ENCODE measurements at places on chromosomes 11 and 22.

DNA sequence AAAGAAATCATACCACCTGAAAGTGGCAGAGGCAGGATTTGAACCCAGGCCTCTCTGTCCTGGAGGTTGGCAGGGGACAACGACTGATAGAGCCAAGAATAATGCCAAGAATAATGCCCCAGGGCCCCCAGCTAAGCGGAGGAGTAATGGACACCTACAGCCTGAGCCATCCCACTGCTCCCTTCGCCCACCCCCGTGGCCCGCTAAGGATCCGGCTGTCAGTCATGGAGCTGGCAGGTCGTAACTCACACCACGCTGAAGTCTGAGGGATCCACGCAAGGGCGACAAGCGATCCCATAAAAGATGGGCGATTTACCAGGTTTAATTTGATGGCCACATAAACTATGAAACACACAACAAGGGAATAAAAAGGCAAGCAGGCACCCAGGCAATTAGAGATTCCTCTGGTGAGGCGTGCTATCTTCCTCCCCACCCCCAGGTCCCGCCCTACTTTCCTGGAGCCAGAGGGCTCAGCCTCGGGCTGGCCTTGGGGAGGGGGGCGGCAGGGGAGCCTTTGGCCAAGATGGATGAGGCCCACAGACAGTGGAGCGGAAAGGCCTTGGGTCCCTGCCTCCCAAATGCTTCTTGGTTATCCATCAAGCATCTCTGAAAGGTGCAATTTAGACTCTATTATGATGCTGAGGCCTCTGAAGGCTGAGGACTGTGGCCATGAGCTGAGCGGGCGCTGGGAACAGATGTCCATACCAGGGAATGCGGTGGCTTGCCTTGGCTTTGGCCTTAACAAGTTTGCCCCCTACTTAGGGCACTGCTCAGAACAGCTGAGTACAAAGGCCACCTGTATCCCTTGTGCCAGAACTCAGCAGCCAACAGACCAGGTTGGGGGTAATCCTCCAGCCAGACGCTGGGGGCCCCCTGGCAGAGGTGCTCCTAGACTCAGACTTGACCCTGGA, 55.2 kb downstream of the MACROD1 start:
- no peak for DNase-seq

- DNase-seq = no peak
Observed at GRCh38 chr11:122019908-122020694, 95.9 kb downstream of the BLID start.

DNA sequence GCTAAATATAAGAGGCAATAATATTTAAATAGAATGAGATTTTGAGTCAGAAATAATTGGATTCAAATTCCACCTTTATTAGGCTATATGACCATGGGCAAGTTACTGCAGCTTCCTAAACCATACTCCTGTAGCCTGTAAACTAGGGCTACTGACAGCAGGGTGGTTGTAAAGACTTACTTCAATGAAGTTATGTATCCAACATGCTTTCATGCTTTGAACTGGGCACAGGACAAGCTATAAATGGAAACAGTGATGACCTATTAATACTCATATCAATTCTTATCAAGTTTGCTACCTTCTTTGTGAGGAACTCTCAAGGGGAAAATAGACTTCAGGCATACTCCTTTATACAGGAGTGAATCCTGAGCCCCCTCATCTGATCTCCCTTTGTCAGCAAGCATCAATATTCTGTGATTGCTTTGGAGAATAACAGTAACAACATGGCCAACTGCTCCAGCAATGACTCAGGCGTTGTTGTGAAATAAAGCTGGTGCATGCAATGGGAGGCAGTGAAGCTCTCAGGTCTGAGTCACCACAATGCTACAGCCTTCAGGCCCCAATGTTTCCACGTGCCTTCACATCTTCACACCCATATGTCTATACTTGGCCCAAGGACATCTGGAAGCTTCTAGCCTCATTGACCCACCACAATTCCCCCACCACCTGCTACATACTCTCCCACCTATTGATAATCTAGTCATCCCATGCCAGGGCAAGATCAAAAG, 102.5 kb downstream of the KCNA4 start:
- DNase-seq = no peak

DNA sequence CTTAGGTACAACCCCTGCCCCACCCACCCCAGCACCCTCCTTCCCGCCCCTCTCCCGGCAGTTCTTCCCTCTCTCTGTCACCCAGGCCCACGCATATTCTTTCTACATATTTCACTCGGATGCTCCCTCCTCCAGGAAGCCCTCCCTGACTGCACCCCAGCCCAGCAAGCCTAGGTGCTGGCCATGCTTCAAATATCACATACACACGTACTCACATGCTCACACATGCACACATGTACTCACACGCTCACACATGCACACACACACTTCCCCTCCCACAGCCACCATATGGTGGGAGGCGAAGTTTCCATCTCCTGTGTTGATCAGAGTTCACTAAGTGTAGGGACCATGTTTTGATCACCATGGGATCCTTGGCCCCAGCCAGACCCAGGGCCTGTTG, 90.4 kb downstream of the WNT7B start:
- DNase-seq = no peak

- no peak for DNase-seq
Observed at GRCh38 chr11:130580891-130581492, 132.5 kb downstream of the ADAMTS15 start.

DNA sequence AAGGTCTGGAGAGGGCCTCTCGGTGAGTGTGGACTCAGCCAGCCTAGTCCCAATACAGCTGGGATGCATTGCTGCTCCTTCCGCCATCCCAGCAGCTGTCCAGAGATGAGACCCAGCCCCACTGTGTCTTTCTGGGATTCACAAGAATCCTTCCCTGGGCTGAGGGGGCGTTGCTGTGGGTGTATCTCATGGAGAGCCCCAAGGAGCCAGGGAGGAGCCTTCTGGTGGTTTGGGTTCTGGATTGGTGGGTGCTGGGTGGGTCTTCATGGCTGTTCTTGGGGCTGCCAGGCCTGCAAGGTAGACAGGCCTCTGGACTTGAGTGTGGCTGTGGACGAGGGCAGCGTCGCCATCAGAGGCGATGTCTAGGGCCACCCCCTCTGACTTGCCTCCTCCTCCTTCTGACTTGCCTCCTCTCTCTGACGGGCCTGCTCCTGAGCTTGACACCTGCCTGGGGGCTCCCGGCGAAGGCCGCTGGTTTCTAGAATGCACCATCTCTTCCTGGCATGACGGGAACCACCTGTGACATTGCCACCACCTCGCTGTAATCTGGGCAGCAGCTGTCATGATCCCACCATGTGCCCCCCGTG, 17.2 kb downstream of the KCNQ1 start:
- DNase-seq = no peak

- DNase-seq = no peak
Observed at GRCh38 chr11:102793677-102794290, 4.2 kb downstream of the MMP1 start.

Measured in activated T-cell treated with anti-CD3 and anti-CD28 coated beads for 48 hours (primary cell).